ENCODE measurements at places on chromosomes 5 and 9.

GRCh38 chr9:1550636-1551035 lies 464.5 kb upstream of the SMARCA2 start:
- DNase-seq: no peak

DNA sequence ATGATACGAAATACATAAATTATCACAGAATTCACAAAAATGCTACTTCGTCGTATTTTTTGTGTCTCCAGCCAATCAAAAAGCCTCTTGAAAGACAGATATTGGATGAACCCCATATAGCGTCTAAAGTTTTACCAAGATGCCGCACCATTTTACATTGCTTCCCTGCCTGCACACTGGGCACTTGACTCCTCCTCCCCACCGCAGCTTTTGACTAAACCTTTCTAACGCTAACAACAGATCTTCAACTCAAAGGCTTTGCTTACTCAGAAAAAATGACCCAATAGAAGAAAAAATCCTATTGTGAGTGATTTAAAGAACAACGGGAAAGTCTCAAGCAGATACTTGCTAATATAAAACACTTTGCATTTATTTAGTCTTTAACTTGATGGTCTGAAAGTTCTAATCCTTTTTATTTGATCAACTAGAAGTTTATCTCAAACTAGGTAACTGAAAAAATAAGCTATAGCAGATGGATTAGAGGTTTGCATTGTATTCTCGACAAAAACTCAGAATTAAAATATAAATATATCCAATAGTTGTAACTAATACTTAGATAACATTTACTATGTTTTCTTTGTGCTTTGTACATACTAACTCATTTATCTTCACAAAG lies 609.1 kb upstream of the DMAC1 start:
- DNase-seq: no peak

DNA sequence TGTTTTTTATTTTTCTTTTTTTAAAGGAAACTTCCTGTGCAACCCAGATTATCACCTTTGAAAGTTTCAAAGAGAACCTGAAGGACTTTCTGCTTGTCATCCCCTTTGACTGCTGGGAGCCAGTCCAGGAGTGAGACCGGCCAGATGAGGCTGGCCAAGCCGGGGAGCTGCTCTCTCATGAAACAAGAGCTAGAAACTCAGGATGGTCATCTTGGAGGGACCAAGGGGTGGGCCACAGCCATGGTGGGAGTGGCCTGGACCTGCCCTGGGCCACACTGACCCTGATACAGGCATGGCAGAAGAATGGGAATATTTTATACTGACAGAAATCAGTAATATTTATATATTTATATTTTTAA lies 2.1 kb downstream of the CSF2 start:
- no peak for DNase-seq

- DNase-seq: no peak
Measured at GRCh38 chr5:75668445-75668844, 48.8 kb downstream of the POC5 start.

GRCh38 chr5:142364251-142365145 lies 39.7 kb upstream of the SPRY4 start:
- DNase-seq: no peak

- no peak for DNase-seq
Measured at GRCh38 chr5:143860211-143860610, 48.2 kb downstream of the HMHB1 start.

DNA sequence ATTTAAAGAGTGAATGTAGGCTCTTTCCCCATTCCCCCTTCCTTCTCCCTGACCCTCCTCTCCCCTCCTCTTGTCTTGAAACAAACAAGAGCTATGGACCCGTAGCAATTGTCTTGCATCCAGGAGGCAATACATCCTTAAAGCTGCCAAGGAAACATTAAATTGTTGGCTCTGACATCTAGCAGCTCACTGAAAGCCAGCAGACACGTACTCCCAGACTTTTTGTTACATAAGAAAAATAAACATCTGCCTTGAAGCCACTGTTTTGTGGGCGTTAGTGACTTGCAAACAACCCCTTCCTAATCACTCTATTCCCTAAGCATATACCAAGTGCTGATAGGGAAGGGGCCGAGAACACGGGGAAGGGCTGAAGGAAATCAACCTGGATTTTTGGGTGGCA lies 8.6 kb downstream of the SLC45A2 start:
- peak; percentile 44 for DNase-seq

GRCh38 chr9:36770025-36770424 lies 197.3 kb downstream of the MELK start:
- DNase-seq: no peak

- no peak for DNase-seq
Measured at GRCh38 chr5:172925336-172925948, 33.8 kb upstream of the RPL26L1 start.

DNA sequence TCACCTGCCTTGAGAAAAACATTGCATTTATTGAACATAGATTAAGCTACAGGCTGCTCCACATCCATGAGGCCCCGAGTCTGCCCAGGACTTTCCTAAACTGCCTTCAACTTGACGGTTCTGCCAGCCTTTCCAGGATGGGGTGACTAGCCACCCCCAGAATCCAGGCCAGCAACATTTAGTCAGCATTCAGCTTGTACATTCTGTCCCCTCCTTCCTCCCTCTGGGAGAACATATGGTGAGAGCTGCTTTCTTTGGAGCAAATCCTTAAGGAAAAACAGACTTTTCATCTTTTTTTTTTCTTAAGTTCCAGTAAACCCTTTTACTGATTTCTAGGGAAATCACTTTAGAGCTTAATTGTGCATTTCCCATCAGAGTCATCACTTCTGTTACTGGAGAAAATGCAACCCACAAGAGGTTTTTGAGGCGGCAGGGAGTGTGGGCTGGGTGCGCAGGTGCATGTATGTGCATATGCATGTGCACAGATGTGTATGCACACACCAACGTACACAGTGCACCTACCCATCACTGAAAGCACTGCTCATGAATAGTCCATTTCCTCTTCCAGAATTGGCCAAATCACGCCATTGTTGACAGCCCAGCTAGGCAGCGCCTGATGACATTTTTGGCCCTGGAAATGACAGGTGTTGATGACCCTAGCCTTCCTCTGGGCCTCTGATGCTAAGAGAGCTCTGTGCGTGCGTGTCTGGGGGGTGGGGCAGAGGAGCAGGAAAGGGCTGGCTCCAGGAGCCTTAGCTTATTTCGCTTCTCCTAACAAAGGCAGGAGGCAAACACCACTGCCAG lies 145.6 kb downstream of the HSD17B3 start:
- DNase-seq: no peak

DNA sequence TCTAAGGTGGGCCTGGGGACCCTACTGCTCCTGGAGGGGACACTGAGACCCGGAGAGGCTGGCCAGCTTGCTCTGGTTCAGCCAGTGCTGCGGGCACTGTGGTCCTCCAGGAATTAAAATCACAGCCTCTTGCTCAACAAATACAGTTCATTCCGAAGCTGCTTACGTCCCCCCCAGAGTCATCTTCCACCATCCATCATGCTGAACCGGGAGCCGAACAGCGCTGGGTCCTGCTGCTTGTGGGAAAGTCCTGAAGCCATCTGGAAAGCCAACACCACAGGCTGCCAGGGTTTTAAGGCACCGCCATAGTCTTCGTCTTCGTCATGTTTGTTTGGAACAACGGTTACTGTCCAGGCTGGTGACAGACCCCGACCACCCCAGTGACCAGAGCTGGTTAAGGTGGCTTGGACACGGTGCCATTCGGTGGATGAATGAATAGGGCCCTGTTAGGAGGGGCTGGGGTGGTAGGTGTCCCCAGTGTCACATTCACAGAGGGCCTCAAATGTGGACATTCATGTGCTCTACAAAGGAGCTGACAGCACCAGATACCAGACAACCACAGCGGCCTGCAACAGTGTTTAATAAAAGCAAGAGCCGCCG lies 81.6 kb upstream of the PHYKPL start:
- peak; percentile 11 for DNase-seq

DNA sequence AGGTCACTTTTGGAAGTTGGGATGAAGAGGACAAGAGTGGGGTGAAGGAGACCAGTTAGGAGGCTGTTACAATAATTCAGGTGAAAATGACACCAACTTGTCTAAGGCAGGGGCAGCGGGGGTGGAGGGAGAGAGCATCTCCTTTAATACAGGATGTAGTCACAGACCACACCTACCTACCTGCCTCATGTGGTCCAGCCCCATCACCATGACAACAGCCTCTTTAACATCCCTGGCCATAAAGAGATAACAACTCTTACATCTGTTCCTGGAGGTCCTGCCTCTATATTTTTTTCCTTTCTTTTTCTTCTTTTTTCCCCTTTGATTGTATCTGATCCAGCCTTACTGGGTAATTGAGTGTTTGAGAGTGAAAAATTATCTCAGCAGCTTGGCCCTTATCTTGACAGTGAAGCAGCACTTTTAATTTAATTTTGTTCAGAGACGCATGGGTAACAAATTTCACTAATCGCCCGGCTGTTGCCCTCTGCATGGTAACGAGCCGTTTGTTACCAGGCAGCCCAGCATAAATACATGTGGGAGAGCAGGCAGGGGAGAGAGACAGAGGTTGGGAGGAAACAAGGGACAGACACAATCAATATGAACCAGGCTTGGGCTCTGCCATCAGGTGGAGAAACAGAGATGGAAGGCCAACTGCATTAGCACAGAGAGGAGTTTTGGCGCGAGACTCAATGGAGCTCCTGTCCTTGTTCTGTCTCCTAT lies 338.1 kb downstream of the ASTN2 start:
- DNase-seq: no peak

- DNase-seq: no peak
Measured at GRCh38 chr9:126301196-126301595, 25.4 kb upstream of the MVB12B start.

DNA sequence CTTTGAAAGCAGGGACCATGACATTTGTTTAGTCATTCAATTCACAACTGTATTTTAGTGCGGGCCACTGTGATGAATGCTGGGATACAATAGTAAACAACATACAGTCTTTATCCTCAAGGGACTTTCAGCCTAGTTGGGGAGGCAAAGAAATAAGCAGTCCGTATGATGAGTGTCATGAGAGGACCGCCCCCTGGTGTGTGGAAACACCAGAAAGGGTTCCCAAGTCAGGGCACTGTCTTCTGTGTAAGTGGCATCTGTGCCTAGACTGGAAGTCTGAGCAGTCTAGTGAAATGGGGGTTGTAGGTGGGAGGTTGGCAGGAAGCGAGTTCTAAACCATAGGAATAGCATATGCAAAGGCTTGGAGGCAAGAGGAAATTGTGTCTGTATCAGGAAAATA lies 6.8 kb downstream of the C9orf43 start:
- DNase-seq: no peak

GRCh38 chr9:92353051-92353450 lies 27.3 kb downstream of the CENPP start:
- DNase-seq: no peak

DNA sequence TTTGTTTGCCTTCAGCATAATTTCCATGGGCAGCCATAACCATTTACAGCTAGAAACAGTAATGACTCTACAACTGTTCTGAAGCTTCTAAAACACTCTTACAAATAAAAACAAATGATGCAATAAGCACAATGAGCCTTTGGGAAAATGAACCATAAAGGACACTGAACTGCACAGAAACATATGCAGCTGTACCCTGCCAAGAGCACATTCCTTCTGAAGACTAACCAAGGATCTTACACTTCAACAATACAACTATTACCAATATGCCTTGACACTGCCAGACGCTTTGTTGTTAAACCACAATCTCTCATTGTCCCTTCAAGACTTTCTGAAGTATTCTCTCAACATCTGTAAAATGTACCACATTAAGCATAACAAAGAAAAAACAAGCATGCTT lies 104.2 kb upstream of the HMHB1 start:
- no peak for DNase-seq

DNA sequence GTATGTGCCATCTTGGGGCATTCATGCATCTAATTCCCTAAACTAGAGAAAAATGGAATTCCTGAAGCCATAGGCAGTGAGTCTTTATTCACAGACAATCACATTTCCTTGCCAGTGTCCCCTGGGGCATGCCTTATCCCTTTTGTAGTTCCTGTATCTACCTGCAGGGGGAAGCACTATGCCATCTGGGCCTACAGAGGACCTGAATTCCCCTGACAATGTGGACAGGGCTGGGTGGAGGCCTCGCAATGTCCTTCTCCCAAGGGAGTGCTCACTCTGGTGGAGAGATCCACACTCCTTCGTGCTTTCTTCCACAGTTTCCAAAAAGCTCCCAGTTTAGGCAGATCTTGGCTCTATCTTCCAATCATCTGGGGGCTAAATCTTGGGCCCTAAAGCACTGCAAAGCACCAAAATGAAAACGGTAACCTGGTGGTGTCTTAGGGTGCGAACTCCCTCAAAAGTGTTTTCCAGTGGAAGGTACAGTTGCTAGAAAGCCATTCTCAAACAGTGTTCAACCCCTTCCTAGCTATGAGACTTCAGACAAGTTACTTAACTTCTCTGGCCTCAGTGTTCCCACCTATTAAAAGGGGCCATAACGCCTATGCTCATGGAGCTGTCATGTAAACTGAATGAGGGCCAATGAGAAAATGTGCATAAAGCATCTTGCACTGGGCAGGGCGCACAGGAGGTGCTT lies 17.5 kb downstream of the WHRN start:
- no peak for DNase-seq

GRCh38 chr5:145157841-145158240 lies 677.3 kb downstream of the PRELID2 start:
- DNase-seq: no peak

GRCh38 chr9:97895695-97896332 lies 26.5 kb downstream of the TRMO start:
- no peak for DNase-seq

DNA sequence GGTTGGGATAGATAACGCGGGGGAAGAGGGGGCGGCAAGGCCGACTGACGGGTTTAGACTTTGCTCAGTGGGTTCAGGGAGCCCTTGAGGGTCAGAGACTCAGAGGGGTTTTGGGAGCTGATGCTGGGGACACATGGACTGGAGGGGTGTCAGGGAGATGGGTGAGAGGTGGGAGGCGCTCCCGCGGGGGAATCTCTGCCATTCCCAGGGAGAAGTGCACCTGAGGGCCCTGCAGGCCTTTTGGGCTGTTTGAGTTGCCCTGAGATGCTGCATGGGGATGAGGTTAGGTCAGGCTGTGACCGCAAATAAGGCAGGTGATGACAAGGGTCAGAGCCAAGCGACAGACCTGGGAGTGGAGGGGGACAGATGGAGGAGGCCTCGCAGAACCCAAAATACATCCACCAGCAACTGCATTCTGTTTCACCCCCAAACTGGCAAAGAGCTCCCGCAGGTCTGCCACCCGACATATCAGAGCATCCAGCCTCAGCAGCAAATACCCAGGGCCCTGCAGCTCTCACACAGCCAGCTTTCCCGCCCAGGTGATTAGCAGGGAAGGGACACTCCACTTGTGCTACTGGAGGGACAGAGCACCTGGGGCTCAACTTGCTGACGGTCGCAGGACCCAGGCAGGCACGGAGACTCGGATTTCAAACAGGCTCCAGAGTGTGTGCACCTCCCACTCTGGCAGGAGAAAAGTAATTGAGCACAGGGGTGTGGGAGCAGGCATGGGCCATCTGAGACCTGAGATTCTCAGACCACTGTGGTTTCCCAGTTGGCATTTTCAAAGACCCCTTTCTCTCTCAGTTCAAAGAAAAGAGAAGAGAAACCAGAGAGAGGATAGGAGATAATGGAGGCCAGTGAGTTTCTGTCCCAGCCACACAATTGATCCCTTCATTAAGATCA lies 26.4 kb downstream of the TMOD1 start:
- no peak for DNase-seq

All from right hindlimb (tissue), 1 donor.